ENCODE measurements at places on chromosomes 6 and 20.

DNA sequence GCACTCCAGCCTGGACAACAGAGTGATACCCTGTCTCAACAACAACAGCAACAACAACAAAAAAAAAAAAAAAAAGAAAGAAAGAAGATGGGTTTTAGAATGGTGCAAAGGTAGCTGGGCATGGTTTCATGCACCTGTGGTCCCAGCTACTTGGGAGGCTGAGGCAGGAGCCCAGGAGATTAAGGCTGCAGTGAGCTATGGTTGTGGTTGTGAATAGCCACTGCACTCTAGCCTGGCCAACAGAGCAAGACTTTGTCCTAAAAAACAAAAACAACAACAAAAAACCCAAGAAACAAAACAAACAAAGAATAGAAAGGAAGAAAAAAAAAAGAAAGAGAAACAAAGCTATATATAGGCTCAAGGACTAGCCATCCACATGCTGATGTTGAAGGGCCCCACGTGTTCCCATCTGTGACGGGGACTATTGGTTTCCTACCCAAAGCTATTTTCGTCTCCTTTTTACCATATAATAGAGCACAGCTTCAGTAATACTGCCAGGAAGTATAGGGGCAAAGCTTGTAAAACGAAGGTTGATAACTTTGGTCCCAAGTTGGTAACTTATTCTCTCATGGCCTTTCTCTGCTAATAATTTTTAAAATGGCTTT, 7.9 kb upstream of the EEF1E1 start:
- peak; percentile 46 for DNase-seq

DNA sequence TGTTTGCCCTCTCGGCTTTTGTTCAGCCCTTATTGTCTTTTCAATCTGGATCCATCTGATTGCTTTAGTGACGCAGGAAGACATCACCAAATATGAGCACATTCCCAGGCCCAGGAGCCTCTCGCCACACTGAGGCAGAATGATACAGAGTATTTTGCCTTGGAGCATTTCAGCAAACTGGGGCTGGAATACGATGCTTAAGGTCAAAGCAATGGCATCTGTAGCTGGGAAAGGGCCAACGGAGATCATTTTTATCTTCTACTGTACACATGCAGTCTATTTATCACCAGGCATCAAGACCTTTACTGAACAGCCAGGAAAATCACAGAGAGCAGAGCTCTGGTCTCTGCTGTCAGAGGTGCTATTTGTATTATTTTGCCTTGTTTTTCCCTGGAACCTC, 655.3 kb downstream of the RNF144B start:
- DNase-seq = no peak

DNA sequence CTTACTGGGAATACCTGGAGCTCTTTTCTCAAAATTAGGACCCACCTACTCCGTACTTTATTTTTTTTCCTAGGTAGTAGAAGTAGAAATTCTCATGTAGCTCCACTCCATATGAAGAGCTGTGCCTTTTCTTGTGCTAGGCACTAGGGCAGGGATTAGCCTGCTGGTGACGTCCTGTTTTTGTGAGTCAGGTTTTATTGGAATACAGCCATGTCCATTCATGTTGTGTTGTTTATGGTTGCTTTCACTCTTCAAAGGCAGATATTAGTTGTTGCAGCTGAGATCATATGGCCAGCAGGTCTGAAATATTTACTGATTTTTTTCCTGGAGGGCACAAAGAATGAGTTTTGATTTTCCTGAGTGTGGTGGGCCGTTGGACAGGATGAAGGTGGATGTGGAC, 20.5 kb downstream of the XRN2 start:
- no peak for DNase-seq

DNA sequence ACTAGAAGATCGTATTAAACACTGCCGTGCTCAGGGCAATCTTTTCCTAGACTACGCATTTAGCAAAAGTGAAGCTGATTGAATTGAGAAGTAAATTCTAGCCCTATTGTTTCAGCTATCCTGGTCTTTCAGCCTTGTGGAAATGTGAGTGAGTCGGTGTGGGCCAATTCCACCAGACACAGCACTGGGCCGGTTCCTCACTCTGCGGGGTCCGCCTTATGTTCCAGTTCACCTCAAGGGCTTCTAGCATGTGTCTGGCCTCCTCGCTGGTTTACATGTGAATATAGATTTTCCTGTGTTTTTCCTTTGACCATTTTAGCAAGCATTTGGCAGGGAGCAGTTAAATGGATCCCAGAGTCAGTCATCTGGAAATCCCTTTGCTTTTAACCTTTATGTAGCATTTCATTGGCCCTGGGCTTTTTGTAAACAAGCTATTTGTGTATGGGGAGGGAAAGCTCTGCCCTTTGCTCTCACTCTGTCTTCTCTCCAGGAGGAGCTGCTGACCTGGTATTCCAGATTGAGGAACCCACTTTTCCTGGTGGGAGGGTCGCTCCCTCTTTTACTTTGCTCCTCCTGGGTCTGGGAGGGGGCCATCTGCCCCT, 12.4 kb upstream of the GTSF1L start:
- DNase-seq = no peak

DNA sequence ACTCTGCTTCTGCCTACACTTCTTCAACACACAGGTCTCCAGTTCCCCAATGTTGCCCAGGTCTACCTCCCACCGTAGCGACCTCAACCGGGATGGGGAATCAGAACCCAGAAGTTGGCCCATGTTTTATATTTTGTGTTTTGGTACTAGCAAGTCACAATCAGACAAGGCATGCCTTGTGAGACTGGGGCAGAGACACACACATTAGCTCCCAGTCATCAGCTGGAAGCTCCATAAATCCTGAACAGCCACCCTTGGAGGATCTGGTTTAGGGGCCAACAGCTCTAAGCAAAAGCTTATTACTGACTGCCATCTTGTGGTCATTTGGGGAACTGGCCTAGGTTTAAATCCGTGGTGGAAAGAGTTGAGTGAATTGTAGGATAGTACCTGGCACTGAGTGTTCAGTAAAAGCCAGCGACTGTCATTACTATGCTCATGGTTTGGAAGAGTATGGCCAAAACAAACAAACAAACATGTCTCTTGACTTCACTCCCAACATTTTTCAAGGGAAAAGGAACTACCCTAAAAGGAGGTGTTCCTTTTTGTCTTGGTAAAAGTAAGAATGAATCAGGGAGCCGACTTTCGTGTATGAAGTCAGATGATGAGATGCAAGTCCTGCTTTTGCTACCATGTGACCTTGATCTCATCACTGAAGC, 40.5 kb downstream of the PIM1 start:
- DNase-seq = peak; percentile 81

GRCh38 chr6:117837261-117837660, 69.8 kb upstream of the SLC35F1 start:
- no peak for DNase-seq

- no peak for DNase-seq
These were observed 287.8 kb downstream of the CDH4 start for GRCh38 chr20:61539706-61540360.

- no peak for DNase-seq
These were observed 7.3 kb upstream of the TGM2 start for GRCh38 chr20:38172408-38172807.
